ENCODE measurements at places on chromosomes 5 and 9.

DNA sequence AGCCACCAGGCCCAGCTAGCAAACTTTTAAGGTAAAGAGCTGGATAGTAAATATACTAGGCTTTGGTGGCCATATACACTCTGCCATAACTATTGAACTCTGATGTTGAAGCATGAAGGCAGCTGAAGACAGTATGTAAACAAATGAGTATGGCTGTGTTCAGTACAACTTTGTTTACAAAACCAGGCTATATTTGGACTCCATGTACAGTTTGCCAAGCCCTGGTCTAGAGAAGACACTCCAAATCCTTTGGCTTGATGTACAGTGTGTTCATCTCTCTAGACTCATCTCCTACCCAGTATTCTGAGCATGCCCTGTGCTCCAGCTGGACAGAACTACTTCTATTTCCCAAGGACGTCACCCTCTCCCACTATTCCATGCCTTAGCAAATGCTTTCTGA is 54.3 kb upstream of the MEGF10 start:
- no peak for DNase-seq

GRCh38 chr5:58922461-58923171 is 339.7 kb downstream of the RAB3C start:
- DNase-seq, result no peak

DNA sequence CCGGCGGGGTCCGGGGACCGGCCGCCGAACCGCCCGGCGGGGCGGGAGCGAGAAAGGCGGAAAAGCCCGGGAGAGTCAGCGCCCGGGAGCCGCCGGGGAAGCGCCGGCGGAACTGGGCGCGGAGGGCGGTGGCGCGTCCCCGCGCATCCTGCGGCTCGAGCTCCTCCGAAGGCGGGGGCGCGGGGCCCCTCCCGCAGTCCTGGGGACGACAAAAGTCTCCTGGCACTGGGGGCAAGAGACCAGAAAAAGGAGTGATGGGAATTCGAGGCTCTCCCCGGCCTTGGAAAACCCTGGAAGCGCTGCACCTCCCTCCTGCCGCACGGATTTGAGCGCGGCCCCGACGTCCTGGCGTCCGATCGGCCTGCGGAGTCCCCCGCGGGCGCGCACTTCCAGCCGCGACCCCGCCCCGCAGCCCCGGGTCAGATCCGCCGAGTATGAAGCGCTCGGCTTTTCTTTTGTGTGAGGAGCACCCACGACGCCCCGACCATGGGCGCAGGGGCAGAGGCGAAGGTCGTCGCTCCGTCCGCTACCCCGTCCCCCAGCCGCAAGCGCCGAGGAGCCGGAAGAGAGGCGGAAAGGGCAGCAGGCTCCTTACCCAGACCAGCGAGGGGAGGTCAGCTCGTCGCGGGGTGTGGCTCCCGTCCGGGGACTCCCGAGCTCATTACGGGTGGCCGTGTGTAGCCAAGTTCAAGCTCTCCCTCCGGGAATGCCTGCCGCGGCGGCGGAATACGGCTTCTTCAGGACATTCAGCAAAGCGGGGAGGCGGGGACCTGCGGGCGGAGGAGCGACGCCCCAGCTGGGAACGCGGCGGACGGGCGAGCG is at the start of gene EPB41L4A:
Gene EPB41L4A (minus strand): TSS at position 114 of the 822 bp plus-strand sequence. CDS start 238 bp downstream, outside the sequence.
- no peak for DNase-seq

DNA sequence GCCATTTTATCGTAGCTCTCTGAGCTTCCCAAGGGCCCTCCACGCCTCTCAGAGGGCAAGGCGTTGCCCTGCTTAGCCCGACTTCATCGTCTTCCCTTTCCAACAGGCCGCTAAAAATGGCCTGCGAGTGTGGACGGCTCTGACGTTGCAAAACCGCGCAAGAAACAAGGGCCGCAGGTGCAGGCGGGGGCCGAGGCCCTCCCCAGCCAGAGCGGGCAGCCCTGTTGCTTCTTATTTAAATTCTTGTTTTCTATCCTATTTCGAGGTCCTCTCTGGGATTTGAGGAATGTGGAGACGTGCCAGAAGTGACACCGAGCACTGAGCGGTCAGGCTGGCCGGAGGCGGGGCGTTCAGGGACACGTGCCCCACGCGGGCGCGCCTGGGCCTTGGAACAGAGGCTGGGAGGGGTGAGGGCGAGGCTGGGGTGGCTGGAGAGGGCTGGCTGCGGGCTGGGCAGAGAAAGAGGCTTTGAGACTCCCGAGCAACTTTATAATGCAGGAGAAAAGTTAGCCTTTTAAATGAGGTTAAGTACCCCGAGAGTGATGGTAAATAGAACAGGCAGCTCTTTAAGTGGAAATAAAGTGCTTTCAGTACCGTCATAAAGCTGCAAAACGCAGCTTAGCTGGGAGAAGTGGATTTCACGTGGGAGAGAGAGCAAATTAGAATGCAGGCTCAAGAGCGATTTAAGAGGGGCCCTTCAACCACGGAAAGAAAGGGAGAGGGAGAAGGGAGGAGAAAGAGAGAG is 243.6 kb downstream of the AUH start:
- no peak for DNase-seq

All from activated CD4-positive, alpha-beta T cell treated with anti-CD3 and anti-CD28 coated beads for 24 hours (primary cell).